ENCODE measurements at places on chromosomes 7 and 10.

GRCh38 chr10:94299417-94299816 lies 63.3 kb downstream of the NOC3L start:
- peak; percentile 70 for DNase-seq

DNA sequence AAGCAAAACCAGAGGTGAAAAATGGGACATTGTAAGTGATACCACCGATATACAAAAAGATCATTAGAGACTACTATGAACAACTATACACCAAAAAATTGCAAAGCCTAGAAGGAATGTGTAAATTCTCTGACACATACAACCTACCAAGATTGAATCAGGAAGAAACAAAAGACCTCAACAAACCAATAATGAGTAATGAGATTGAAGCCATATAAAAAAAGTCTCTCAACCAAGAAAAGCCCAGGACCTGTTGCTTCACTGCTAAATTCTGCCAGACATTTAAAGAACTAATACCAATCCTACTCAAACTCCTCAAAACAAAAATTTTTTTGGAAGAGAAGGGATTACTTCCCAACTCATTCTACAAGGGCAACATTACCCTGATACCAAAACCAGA lies 134.0 kb downstream of the TPST1 start:
- no peak for DNase-seq

- DNase-seq, result no peak
Measured at GRCh38 chr10:131843089-131843595, 57.7 kb upstream of the PPP2R2D start.

DNA sequence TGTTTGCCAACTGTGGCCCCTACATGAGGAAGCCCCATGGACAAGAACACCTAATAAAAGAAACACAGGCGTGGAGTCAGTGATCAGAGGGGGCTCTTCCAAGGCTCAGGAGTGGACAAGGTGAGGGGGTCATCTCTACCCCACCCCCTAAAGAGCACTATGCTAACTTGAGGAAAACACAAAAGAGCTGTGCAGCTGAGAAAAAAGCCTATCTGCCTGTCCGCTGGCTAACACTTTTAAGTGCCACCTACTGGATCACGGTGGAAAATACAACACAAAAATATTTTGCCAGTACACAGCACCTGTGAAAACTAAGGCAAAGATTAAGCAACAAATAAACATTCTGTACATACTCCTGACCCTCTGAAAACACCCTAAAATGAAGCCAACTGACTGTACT lies 53.1 kb upstream of the COBL start:
- DNase-seq, result peak; percentile 28

All from brain microvascular endothelial cell (primary cell).